NCI-H1092 (cell line): ENCODE measurements at places on chromosomes 16 and 17.

DNA sequence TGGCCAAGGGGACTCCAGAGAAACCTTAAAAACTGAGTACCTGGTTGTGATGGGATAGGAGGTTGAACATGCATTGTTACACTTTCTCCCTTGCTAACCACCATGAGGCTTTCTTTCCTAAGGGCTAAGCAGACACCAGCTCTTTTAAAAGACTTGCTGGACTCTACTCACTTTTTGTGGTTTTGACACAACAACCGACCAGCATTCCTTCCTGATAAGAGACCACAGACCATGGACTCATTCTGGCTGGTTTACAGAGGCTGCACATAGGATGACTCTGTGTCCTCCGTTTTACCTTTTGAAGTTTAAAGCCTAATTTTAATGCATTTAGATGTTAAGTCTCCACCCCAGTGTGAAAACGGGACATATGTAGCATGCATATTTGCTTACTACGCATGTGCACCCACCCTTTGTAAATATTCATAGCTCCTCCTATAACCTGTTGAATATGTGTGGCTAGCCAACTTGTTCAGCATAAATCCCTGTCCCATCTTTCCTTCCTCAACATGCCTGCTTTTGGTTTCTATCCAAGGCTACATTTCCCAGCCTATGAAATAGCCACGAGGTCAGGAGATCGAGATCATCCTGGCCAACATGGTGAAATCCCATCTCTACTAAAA is 475.9 kb downstream of the GRIN2A start:
- no peak for DNase-seq

GRCh38 chr17:17151962-17152361 is 54.2 kb downstream of the PLD6 start:
- DNase-seq, result no peak

DNA sequence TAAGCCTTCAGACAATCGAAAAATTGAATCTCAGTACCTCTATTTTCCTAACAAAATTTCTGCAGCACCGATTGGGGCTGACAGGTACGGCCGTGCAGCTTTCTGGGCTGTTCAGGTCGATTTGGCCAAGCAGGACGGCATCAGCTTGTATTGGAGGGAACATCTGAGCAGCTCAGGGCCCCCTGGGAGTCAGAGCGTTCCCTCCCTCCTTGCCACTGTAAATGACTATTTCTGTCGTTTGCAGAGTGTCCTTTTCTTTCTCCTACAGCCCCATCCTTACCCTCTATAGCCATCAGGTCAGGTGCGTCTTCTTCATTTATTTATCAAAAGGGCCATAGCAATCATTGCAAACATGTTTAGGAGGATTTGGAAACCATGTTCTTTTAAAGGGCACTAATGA is 731.1 kb downstream of the WWOX start:
- no peak for DNase-seq

- no peak for DNase-seq
Observed at GRCh38 chr16:88512728-88513696, 57.2 kb upstream of the ZC3H18 start.

DNA sequence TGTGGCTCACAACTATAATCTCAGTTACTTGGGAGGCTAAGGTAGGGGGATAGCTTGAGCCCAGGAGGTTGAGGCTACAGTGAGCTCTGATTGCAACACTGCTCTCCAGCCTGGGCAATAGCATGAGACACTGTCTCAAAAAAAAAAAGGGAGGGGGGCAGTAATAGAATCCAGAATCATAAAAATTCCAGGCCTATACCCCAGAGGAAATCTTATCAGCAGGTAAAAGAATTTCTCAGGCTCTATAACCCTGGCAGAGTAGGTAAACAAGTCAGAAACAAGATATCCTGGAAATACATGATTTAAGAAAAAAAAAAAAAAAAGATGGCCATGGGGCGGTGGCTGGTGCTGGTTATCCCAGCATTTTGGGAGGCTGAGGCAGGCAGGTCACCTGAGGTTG is 12.9 kb downstream of the SPAG9 start:
- DNase-seq, result no peak

DNA sequence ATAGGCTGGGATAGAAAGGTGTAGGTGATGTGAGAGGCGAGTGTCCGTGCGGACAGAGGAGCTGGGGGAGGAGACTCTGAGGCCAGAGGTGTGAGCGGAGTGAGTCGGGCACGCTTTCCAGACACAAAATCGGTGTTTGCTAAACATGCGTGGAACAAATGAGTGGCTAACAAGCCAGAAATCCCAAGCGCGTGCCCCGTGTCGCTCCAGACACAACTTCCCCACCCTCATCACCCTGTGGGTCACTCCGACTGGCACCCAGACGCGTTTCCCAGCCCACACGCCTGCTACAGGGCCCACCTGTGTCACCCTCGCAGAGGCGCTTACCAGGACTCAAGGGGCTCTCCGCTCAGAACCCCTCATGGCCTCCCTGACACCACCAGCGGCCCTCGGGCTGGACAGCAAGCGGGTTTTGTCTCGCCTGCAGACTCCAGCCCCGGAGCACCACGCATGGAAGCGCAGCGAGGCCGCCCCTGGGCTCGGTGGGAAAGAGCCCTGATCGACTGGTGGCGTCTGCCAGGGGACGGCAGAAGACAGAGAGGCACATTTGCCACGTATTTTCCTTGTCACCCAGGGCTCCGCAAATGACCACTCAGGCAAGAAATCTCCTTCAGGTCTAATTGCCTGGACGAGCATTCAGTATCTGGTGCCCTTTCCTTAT is 6.0 kb upstream of the RPH3AL start:
- DNase-seq, result no peak

GRCh38 chr17:69254187-69254586 is 25.6 kb upstream of the ABCA10 start:
- DNase-seq, result no peak

GRCh38 chr16:58488531-58488930 is 11.4 kb upstream of the NDRG4 start:
- no peak for DNase-seq

DNA sequence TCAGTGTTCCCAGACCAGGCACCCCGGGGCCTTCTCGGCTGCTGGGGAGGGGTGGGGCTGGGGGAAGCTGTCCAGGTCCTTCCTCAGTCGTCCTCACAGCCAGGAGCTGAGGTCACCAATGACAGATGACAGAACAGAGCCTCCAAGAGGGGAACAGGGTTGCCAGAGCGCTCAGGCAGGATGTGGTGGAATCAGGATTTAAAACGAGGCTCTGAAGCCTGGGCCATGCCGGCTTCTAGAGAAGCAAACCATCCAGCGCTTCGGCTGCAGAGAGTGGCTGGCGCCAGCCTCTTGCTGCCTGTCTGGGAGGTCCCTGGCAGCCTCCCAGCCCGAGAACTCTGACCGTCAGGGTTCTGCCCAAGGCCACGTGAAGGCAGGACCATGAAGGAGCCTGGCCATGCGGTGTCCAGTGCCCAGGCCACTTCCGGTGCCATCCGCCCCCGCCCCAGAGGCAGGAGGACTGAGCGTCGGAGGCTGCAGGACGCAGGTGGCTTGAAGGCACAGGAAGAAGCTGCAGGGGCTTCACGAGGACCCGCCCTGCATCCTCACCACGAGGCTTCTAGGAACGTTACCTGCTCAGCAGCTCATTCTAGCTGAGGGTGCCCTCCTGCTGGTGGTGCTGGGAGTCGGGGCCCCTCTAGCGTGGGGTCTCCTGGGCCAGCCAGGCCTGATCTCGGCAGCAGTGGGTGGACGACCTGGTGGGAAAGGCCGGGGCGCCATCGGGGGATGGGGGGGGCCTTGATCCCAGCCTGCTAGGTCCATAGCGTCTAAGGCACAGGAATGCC is 78.5 kb downstream of the KLHDC4 start:
- DNase-seq, result no peak

DNA sequence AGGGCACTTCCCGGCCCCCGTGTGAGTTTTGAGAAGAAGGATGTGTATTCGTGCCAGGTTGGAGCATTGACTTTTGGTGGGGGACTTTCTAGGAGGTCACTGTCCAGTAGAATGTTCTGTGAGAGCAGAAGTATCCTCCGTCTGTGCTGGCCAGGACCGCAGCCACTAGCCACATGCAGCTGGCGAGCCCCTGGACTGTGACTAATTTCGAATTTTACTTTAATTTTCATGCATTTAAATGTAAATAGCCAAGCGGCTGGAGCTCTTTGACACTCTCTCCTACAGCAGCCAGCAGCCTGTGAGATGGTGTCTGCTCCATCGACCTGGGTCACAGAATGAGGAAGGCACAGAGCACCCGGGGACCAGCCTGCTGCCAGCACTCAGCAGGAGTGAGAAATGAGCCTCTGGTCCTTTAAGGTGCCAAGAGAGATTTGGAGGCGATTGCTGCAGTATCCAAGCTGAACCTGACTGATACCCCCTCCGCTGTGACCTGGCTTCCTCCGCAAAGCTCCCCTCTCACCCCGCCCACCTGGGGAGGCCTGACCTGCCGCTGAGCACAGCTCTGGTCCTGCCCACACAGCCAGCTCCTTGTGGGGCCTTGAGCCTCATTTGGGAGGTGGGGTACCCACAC is 7.8 kb downstream of the ATP2A3 start:
- DNase-seq, result no peak

- no peak for DNase-seq
Observed at GRCh38 chr17:49708515-49709183, 885 bp upstream of the SLC35B1 start.

GRCh38 chr16:24118126-24118821 is 137.9 kb upstream of the CACNG3 start:
- no peak for DNase-seq

DNA sequence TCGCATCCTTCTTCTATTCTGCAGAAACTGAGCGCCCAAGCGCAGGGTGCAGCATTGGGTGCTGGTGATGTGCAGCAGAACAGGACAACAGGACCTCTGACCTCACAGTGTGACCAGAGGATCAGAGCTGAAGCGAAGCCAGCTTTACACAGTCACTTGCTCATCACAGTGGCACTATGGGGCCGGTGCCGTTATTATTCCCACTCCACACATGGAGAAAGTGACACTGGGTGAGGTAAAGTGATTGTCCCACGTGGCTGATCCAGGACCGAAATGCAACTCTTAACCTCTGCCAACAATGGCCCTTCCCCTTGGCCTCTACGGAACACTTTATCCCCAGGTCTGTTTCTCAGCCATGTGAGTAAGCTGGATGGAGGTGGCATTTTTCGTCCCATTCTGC is 171.2 kb downstream of the C16orf78 start:
- DNase-seq, result no peak

GRCh38 chr17:58337210-58337599 is 8.6 kb upstream of the TSPOAP1 start:
- DNase-seq, result no peak

DNA sequence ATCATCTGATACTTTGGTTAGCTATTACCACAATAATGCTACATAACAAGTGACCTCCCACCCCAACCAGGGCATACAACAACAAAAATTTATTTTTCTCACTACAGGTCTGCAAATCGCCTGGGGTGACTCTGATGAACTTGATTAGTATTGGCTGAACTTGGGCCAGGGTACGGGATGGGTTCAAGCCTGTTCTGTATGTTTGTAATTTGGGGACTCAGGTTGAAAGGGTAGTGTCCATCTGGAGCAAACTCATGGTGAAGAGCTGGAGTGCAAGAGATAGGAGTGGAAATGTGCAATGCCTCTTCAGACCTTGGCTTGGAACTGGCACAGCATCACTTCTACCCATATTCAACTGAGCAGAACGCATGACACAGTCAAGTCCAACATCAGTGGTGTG is 16.3 kb upstream of the NKD1 start:
- DNase-seq, result no peak

DNA sequence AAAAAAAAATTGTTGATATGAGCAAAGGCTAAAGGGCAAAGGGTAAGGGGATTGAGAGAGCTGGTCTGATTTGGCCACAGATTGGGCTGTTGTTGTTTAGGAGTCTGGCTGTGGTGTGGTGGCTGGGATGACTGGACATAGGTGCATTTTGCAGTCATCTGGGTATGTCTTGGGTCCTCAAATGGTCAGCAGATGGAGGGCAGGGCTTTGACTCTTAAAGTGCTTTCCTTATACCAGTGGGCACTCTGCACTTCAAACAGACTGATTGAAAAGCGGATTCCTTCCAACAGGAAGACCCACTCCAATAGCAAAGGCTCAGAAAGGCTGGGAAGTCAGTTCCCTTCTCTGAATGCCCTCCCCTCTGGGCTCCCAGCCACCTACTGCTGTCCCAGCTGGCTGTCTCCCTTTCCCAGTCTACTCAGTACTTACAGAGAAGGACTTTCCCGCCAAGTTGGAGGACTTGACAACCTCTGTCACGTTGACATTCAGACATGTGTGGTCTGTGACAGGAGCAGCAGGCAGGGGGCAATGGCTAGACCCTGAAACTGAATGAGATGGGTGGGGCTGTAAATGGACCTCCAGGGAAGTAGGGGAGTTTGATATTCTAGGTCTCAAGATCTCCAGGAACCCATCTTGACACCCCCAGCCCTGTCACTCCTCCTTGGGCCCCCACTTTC is 19.6 kb upstream of the MFSD6L start:
- no peak for DNase-seq

DNA sequence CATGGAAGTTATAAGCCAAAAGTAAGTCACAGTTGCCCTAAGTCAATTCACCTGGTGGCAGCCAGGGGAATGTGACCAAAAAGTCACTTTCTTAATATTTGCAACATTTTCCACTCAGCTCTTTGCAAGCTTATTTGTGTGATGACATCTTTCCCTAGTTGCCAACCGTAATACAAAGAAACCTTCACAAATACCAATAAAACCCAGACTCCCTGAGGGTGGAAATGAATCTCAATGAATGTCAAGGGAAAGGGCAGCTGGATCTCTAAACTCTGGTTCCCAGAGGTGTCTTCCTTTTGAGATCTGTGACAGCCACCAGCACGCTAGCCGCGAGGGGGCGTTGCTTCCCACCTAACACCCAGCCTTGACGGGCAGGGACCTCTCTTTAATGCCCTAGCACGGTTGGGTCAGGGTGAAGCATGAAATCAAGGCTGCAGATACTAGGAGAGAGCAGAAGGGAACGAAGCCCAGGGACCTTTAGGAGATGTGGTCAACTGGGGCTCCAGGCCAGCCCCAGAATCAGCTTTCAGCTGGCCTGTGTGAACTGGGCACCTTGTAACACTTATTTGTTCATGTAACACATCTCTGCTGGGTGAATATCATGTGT is 82.2 kb downstream of the CMC2 start:
- DNase-seq, result no peak

DNA sequence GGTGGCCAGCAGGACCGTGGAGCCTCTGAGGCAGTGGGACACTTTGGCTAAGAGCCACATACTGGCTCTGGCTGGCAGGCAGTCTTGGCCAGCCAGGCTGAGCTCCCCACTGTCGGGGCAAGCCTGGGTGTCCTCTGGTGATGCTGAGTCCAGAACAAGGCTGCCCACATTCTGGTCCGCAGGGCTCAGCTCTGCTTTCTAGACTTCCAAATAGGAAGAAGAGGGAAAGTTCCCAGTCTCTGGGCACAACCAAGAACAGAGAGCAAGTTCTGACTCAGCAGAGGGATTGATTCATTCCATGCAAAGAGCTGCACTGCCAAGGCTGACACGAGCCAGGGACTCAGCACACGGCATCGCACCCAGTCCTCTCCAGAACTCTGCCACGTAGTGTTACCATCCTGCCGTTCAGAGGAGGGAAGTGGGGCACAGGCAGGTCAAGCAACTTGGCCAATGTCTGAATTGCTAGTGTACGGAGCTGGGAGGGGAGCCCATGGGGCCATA is 58.9 kb downstream of the NOS2 start:
- no peak for DNase-seq
